Heart right ventricle (tissue), 16 donors: ENCODE measurements at places on chromosomes 1 and 21.

GRCh38 chr1:44558883-44559282, 115.4 kb downstream of the TMEM53 start:
- no peak for DNase-seq
- peaks cover 27% of the 10 kb centered on the region for H3K27me3 ChIP-seq
- H3K4me3 ChIP-seq: no peak overlapping the region
- H3K36me3 ChIP-seq: no peaks in the 10 kb centered on the region

- no peak overlapping the region for H3K27ac ChIP-seq
- H3K4me3 ChIP-seq: no peak overlapping the region
- H3K4me1 ChIP-seq: no peaks in the 10 kb centered on the region
- H3K27me3 ChIP-seq: no peaks in the 10 kb centered on the region
- H3K36me3 ChIP-seq: no peaks in the 10 kb centered on the region
Measured at GRCh38 chr1:161033751-161034150, 5.0 kb downstream of the TSTD1 start.

DNA sequence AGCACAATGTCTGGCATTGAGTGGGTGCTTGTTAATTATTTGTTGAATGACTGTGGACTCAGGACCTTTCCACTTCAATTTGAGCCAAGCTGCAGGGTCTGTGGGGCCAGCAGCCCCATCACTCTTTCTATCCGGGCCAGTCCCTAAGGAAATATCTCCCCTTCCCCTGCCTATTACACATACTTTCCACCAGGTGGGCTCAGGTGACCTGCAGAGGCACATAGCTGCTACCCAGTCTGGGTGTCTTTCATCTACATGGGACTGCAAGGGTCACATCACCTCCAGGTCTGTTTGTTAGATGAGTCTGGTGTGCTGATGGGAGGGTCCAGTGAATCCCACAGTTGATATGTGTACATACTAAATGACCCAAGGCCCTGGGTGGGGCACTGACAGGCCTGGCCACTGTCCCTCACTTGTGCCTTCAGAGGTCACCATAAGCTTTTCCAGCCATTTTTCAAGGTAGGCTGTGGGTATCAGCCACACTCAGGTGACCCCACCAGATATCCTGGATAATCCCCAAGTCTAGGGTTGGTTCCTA, 59.5 kb upstream of the KDM4A start:
- no peaks in the 10 kb centered on the region for H3K36me3 ChIP-seq
- H3K27ac ChIP-seq: no peak overlapping the region
- H3K27me3 ChIP-seq: no peaks in the 10 kb centered on the region
- H3K4me3 ChIP-seq: no peak overlapping the region
- no peak for DNase-seq

DNA sequence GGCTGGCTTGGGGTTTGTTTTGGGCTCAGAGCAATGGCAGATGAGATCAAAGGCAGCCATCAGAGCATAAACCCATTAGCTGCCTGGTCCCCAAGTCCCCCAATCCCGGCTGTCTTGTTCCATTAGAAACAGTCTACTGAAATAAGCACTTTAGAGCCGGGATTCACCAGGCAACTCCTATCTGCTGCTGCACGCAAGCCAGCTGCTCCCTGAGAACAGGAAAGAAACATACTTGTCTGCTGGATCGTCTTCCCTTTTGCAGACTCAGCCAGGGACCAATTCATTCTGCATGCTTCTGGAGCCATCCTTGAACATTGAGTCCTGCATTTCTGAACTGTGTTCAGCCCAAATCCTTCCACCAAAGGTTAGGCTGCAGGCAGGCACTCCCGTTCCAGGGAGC, 21.8 kb downstream of the RXRG start:
- H3K4me3 ChIP-seq: no peak overlapping the region
- peaks cover 17% of the 10 kb centered on the region for H3K4me1 ChIP-seq
- H3K27ac ChIP-seq: no peak overlapping the region
- H3K36me3 ChIP-seq: no peaks in the 10 kb centered on the region
- no peaks in the 10 kb centered on the region for H3K27me3 ChIP-seq

- H3K27ac ChIP-seq: no peak overlapping the region
- no peak overlapping the region for H3K4me3 ChIP-seq
- no peaks in the 10 kb centered on the region for H3K27me3 ChIP-seq
Measured at GRCh38 chr1:186420923-186421322, 40.0 kb downstream of the PDC start.

DNA sequence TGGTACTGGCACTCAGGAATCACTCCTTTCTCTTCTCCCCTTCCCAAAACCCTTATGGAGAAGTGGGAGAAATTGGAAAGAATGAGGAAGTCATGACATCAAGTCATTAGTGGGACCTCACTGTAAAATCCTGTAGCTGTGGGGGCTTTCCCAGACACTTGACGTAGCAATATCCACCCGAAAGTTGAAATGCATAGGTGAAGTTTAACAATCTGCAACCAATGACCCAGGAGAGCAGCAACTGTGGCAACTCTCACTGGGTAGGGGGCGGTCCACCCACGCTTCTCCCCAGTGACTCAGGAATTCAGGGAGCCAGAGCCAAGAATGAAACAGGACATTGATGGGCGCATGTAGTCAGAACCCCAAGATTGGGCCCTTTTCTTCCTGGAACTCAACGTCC, 27.0 kb downstream of the ABCA4 start:
- no peaks in the 10 kb centered on the region for H3K27me3 ChIP-seq
- no peak overlapping the region for H3K4me3 ChIP-seq
- no peaks in the 10 kb centered on the region for H3K36me3 ChIP-seq
- peak overlapping the region; percentile 90 for H3K27ac ChIP-seq
- DNase-seq: no peak

GRCh38 chr1:168467452-168467851, 76.3 kb downstream of the XCL2 start:
- no peak overlapping the region for H3K4me3 ChIP-seq
- no peaks in the 10 kb centered on the region for H3K27me3 ChIP-seq
- peaks cover 54% of the 10 kb centered on the region for H3K4me1 ChIP-seq

- H3K4me1 ChIP-seq: peaks cover 35% of the 10 kb centered on the region
- H3K36me3 ChIP-seq: peaks cover 12% of the 10 kb centered on the region
- no peak for DNase-seq
Measured at GRCh38 chr1:65421351-65422025, 1.0 kb downstream of the LEPR start.

DNA sequence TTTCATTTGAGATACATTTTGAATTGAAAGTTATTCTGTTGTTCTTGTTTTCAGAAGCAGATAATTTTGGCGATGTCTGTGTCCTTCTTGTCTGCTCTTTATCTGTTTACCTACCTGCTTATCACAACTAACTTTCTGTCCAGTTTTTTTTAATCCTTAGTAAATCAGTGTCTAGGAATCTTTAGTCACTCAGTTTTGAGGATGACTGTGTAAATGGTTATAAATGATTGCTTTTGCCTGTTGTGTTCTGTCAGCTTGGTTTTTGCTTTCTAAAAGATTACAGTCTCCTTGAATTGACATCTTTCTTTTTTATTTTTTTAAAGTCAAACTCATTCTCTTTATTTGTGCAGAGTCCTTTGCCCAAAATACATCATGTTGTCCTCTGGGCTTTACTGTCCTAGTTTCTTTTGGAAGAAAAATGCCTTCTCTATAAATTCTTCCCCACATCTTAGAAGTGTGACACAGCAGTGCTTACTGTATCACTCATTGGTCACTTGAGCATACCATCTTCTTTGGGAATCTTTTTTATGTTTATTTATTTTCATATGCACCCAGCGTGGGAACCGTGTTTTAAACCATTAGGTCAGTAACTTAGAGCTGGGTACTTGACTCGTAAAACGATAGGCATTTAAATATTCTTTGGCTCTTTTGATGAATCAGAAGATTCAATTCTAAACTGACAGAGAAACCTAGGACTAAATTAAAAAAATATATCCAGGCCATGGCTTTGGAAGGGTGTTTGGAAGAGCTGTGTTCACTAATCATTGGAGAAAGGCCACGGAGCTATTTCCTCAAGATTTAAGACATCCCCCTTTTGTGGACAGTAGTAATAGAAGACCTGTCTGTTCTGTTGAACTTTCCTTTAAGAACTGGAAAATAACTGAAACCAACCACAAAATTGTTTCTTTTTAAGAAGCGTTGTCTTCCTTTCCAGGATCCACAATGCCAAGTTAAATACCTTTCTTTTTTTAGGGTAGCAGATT, 20.9 kb downstream of the LAMC1 start:
- H3K4me1 ChIP-seq: peaks cover 100% of the 10 kb centered on the region
- no peak for DNase-seq
- no peak overlapping the region for H3K4me3 ChIP-seq

DNA sequence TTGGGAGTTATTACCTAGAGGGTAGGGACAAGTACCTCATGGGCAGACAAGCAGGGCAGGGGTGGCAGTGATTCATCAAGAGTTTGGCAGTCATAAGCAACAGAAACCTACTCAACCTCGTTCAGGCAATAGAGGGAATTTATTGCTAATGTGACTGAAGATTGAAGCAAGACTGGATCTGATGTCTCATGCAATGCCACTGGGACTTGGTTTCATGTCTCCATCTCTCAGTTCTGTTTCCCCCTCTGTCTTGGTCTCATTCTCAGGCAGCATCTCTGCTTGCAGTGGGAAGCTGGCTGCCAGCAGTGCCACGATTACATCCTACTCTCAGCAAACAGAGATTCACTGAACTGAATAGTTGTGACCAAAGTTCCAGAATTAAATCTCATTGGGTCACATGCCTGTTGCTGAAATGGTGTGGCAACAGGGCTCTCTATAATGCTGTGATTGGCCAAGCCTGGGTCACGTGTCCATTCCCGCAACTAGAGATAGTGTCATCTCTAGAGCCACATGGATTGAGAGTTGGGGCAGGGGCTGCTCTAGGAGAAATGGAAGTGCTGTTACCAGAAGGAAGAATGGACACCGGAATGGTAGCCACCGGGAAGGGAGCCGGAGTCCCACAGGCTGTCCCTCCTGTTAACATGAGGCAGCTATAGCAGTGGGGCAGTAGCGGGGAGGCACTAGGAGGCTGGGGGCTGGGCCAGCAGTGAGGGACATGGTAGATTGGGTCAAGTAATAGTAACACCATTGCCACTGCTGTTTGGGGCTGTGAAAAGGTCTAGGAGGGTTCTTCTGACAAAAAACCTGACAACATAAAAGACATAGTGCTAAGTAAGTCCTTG, 3.9 kb upstream of the CDC42 start:
- no peak for DNase-seq
- no peak overlapping the region for H3K4me3 ChIP-seq
- H3K36me3 ChIP-seq: no peaks in the 10 kb centered on the region
- no peak overlapping the region for H3K27ac ChIP-seq
- peaks cover 21% of the 10 kb centered on the region for H3K4me1 ChIP-seq

DNA sequence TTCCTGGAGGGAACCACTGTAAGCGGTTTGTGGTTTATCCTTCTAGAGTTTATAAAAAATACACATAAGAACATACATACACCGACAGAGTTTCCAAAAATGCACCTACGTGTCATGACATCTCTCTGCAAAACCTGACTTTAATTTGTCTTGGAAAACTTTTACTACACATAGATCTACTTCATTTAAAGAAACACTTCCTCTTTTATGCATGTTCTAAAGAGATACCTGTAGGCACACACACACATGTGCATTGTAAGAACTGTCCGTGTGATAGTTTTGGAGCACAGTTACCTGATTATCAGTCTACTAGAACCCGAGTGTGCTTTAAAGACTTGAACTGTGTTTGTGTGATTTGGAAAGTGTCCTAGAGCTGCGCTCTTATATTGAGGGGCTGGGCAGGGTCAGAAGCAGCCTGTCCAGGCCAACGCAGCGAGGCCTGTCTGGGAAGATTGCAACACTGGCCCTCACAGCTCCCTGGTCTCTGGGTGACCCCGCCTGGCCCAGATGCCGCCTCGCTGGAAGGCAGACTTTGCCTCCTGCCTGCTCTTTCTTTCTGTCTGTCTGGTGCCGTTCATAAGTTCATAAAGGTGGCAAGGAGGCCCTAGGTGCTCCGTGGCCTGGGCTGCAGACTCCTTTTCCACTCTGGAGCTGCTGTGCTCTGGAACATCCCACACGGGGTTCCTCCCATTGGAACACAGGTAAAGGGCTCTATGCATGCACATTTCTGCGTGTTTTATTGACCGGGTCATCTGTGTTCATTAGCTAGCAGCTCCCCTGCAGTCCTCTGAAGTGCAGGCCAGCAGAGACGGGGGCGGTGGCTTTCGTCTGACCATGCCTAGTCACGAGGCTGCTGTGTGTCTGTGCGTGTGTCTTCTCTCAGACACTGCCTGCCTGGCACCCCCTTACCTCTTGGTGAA, 46.3 kb downstream of the AGPAT3 start:
- H3K4me1 ChIP-seq: peaks cover 31% of the 10 kb centered on the region
- H3K27me3 ChIP-seq: no peaks in the 10 kb centered on the region
- no peak overlapping the region for H3K4me3 ChIP-seq
- H3K27ac ChIP-seq: no peak overlapping the region
- no peak for DNase-seq

DNA sequence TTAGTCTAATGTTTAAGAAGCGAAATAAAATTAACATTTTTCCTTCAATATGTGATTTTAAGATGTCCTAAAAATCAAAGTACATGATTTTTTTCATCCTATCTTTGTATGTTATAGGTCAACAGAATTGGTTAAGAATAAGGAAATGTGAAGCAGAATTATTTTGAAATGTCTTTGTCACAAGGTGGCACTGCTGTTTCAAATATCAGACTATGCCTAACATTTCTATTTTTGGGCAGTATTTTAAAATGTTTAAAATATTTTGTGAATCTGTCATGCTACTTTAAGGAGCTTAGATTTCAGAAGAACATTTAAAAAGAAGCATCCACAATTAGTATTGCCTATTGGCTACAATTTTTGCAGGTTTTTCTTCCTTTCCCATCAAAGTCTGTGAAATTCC, 38.7 kb downstream of the AMY1C start:
- DNase-seq: no peak
- no peaks in the 10 kb centered on the region for H3K27me3 ChIP-seq
- no peaks in the 10 kb centered on the region for H3K36me3 ChIP-seq
- H3K4me3 ChIP-seq: no peak overlapping the region
- H3K27ac ChIP-seq: no peak overlapping the region
- no peaks in the 10 kb centered on the region for H3K4me1 ChIP-seq

DNA sequence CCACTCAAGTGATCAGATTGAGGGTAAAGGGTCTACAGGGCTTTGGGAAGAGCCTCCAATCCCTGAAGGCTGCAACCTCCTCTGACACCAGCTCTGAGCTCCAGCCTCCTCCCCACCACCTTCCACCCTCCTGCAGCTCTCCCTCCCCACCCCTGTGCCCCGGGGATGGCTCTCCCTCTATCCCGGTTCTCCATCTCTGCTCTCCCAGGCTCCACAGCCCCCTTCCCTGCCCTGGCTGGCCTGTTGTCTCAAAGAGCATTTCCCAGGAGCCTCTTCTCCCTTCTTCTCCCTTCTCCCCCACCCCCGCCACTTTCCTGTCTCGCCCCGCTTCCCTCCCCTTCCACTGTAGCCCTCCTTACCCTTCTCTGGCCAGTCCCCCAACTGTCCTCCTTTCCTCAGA, 1.1 kb downstream of the PLEKHA6 start:
- H3K27ac ChIP-seq: no peak overlapping the region
- H3K36me3 ChIP-seq: no peaks in the 10 kb centered on the region
- H3K4me1 ChIP-seq: peaks cover 4% of the 10 kb centered on the region
- H3K27me3 ChIP-seq: no peaks in the 10 kb centered on the region
- H3K4me3 ChIP-seq: no peak overlapping the region
